ENCODE measurements at places on chromosomes 16 and 17. TPM values are rescaled to one million over a fixed set of nuclear protein-coding genes. Genes with fewer than 3 reads are reported as not detected.

DNA sequence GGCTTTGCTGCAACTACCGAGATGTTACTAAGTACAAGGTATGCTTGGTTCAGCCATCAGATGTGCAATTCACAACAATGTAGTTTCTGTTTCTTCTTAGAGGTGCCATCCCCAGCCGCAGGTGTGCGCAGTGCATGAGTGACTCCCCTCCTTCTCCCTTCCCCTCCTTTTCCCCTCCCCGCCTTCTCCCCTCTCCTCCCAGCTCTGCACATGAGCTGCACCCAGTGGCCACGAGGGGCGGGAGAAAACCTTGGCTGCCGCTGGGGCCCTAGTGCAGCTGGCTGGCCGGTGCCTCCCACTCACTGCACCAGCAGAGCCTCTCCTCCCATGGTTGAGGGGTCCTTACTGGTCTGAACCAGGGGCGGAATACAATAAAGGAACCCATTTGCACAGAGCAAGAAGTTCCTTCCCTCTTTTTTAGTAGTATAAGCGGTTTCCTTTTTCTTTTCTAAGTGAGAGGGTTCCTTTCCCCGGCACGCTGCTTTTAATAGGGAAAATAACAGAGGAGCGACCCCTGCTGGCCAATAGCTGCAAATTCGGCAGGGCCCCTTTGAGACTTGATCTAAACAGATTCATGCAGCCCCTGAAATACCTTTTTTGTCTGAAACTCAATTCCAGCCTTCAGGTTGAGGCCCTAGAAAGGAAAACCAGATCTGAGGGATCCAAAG, 7.8 kb upstream of the CCL15 start:
- no peak for DNase-seq

GRCh38 chr16:351804-352520, 561 bp downstream of the AXIN1 start:
- no peak for DNase-seq

DNA sequence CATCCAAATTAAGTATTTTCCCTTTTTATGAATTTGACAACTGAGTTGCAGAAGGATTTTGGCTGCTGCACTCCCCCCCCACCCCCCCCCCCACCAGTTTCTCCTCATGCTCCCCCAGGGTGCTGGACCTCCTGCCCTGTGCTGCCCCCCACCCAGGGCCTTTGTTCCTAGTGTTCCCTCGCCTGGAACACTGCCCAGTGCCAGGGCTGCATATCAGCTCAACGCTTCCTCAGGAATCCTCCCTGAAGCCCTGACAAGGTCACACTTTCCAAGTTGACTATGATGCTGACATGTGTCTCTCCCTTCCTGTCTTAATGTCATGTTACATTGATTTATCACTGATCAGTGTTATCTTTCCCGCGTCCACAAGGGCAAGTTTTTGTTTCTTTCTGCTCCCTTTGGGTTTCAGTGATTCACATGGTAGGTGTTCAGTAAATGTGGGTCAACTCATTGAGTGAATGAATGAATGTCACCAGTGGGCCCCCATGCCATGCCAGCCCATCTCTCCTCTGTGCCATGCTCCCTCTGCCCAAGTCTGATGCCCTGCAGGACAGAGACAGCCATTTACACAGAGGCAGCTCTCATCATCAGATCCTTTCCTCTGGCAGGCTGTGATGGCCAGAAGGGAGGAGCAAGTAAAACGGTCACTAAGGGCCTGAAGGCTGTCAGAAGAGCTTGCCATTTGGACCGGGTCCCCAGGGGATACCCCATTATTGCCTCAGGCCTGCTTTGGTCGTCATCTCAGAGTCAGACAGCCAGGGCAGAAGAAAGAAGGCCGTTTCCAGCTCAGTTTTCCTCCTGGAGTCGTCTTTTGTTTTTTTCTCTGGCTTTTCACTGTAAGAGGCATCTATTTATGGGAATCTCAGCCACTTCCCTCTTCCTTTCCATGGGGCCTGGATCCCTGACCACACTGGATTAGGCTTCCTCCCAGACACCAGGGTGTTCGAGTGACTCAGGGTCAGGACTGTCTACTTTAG, 386.2 kb downstream of the SNX29 start:
- no peak for DNase-seq

DNA sequence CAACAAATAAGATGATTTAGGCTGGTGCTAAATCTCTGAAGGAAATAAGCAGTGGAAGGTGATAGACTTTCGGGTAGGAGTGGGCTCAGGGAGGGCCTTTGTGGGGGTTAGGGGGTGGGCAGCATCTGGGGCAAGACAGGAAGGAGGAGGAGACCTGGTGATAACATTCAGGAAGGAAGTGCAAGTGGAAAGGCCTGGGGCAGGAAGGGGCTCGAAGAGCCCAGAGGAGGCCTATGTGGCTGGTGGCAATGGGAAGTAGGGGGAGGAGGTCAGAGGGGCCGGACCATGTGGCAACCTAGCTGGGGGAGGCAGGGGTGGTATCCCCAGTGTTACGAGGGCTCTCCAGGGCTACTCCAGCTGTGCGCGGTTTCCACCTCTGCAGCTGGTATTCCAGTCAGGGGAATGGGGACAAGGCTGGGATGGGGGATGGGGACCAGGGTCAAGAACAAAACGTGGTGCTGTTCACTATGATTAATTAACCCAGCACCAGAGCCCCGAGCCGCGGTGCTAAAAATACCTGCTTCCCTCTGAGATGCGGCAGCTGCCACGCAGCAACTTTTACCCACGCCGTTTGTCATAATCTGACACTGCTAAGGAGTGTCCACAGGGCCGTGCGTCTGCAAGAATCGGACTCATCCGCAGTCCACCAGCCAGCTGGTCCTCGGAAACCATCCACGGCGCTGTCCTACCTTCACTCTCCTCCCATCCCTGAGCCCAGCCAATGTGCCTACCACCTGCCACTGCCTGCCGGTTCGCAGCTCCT, 5.2 kb upstream of the CCDC182 start:
- DNase-seq = no peak

DNA sequence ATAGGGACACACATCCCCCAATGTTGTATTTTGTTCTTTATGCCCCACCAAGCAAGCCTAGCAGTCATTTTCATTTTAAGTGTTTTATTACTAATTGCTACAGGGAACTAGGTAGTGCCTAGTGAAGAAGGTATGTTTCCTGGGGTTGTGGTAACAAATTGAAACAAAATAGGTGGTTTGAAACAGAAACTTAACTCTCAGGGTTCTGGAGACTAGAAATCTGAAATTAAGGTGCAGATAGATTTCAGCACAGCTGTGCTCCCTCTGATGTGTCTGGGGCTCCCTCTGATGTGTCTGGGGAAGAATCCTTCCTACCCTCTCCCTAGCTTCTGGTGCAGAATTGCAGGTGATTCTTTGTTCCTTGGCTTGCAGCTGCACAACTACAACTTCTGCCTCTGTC, 390.1 kb downstream of the ZFHX3 start:
- no peak for DNase-seq

- DNase-seq = no peak
These were observed 572.7 kb upstream of the CDH5 start for GRCh38 chr16:65793781-65794180.

DNA sequence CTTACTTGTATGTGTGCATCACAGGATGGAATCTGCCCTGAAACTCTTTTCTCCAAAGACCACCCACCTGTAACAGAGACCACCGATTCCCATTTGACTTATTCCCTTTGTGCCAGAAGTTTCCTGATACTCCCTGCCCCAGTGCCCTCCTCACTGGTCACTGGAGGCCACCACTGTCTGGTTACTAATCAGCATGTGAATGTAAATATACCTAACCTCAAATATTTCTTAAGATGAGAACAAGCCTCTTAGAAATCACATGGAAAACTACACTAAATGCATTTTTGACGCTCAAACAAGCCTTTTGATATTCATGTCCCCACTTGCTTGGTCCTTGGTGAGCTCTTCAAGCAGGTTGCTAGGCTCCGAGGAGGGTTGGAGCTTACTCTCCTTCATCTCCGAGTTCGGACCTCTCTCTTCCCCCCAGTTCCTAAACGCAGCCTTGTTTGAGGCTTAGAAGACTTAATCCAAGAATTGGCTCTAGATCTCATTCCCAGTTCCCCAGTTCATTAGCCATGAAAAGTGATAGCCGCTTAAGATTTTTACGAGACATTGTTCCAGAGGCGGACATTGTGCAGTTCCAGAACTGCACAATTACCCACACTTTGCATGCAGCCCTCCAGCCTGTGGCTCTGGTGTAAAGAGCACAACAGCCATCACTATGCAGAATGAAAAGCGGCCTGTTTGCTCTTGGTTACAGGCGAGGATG, 579.2 kb upstream of the PSMD7 start:
- no peak for DNase-seq

GRCh38 chr17:74218436-74218835, 5.1 kb downstream of the TTYH2 start:
- no peak for DNase-seq

DNA sequence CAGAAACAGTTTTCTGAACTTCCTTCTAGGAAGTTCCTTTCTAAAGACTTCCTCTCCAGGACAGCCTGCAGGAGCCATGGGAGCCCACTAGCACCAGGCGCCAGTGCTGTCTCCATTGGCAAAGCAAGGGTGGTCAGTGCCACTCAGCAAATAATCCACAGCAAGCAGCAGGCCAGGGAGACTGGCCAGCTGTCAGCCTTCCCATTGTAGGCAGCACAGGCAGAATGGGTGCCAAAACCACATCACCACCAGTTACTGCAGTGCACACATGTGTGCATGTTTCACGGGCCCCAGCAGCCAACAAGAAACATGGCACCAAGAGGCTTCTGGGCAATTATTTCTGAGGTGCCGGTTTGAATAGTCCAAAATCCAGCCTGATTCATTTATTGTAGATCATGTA, 26.7 kb downstream of the DNASE1 start:
- no peak for DNase-seq

- no peak for DNase-seq
These were observed 487.5 kb upstream of the SALL1 start for GRCh38 chr16:51638339-51639135.

DNA sequence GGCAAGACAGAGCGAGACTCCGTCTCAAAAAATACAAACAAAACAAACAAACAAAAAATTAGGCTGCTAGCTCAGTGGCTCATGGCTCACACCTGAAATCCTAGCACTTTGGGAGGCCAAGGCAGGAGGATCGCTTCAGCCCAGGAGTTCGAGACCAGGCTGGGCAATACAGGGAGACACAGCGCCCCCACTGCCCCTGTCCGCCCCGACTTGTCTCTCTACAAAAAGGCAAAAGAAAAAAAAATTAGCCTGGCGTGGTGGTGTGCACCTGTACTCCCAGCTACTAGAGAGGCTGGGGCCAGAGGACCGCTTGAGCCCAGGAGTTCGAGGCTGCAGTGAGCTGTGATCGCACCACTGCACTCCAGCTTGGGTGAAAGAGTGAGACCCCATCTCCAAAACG, 531 bp upstream of the CDH1 start:
- DNase-seq = no peak

- DNase-seq = no peak
These were observed 15.3 kb downstream of the NLRC5 start for GRCh38 chr16:57004387-57005250.

- DNase-seq = no peak
These were observed 40.9 kb downstream of the TMEM235 start for GRCh38 chr17:78272181-78272913.

DNA sequence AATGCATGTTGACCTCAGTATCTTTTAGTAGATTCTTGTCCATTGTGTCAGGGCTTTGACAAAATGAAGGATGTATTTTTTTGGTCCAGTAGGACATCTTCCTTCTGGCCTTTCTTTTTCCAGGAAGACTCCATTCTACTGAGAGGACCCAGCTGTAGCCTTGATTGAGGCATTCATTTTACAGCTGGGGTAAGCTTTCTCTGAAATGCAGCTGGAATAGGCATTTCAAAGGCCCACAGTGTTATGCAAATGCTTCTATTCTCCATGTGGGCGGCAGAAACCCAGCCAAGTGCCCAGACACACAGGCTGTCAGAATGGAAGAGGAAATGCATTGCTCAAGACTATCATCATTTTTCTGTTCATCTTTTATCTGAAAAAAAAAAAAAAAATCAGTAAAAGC, 629.0 kb upstream of the CDH8 start:
- no peak for DNase-seq

ATF7IP2 gene
- 7.1 TPM for total RNA-seq

GSE1 gene
- 13.5 TPM for total RNA-seq

NPW gene
- 4.8 TPM for total RNA-seq

GUCY2D gene
- not detected for total RNA-seq

MARVELD3 gene
- total RNA-seq = not detected

ZCCHC14 gene
- 4.8 TPM for total RNA-seq

PIPOX gene
- total RNA-seq = 0.35 TPM

CRHR1 gene
- not detected for total RNA-seq

LPO gene
- 0.07 TPM for total RNA-seq

MYH8 gene
- not detected for total RNA-seq
